Activated CD4-positive, alpha-beta T cell treated with anti-CD3 and anti-CD28 coated beads, Interleukin-2, amount 50 U/mL, for 48 hours (primary cell): ENCODE measurements at places on chromosomes 16 and 17.

- no peak for DNase-seq
These were observed 11.0 kb downstream of the EFTUD2 start for GRCh38 chr17:44887971-44888954.

DNA sequence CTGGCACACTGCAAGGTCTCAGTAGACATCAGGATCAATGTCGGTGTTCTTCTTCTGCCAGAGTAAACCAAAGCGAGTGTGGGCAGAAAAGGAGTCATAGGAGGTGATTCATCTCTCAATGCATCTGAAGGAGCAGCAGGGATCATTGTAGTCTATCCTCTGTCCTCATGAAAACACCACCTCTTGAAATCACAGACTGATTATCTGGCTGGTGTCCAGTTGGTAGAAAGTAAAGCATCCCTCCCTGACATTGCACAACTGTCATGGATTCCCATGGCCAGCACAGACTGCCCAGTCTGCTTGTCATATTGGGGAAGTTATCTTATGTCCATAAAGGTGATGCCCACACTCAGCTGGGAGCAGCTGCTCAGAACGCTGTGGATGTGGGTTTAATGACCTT is 74.1 kb downstream of the ABCC12 start:
- no peak for DNase-seq

DNA sequence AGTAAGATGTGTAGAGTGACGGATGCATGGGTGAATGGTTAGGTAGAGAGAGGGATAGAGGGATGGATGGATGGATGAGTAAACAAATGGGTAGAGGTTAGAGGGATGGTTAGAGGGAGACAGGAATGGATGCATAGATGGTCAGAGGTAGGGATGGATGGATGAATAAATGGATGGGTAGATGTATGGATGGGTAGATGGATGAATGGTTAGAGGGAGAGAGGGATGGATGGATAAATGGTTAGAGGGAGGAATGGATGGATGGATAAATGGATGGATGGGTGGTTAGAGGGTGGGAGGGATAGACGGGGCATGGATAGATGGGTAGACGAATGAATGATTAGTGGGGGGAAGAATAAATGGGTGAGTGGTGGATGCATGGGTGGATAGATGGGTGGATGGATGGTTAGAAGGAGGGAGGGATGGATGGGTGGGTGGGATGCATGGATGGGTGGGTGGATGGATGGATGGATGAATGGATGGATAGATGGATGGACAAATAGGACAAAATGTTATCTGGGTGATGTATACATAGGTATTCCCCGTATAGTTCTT is 29.2 kb upstream of the SNN start:
- no peak for DNase-seq

DNA sequence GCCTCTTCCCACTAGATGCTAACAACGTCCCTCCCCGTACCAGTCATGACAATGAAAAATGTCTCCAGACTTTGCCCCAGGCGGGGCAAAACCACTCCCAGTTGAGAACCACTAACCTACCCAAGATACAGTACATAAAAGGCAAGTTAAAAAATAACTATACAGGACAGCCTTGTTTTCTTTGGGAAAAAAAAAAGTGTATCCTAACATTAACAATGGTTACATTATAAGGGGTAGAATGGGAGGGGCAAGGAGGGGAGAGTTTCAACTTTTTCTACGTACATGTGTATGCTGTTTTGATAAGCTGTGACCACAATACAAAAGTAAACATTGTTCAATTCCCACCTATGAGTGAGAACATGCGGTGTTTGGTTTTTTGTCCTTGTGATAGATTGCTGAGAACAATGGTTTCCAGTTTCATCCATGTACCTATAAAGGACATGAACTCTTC is 94.9 kb downstream of the TOX3 start:
- no peak for DNase-seq

GRCh38 chr16:4767872-4768548 is 1.0 kb upstream of the ZNF500 start:
- peak; percentile 42 for DNase-seq

DNA sequence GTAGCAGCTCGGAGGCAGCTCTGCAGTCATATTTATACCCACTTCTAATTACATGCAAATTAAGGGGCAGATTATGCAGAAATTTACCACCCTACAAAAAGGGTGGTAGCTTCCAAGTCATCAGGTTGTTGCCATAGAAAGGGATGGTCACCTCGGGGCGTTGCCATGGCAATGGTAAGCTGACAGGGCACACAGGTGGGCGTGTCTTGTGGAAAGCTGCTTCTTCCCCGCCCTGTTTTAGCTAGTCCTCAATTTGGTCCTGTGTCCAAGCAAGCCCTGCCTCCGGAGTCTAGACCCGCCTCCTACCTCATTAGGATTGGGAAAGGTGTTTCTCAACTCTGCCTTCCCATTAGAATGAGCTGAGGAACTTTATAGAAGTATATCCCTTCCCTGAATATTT is 98.7 kb downstream of the HS3ST2 start:
- no peak for DNase-seq

GRCh38 chr16:30131869-30132475 is 9.0 kb upstream of the MAPK3 start:
- DNase-seq, result no peak

DNA sequence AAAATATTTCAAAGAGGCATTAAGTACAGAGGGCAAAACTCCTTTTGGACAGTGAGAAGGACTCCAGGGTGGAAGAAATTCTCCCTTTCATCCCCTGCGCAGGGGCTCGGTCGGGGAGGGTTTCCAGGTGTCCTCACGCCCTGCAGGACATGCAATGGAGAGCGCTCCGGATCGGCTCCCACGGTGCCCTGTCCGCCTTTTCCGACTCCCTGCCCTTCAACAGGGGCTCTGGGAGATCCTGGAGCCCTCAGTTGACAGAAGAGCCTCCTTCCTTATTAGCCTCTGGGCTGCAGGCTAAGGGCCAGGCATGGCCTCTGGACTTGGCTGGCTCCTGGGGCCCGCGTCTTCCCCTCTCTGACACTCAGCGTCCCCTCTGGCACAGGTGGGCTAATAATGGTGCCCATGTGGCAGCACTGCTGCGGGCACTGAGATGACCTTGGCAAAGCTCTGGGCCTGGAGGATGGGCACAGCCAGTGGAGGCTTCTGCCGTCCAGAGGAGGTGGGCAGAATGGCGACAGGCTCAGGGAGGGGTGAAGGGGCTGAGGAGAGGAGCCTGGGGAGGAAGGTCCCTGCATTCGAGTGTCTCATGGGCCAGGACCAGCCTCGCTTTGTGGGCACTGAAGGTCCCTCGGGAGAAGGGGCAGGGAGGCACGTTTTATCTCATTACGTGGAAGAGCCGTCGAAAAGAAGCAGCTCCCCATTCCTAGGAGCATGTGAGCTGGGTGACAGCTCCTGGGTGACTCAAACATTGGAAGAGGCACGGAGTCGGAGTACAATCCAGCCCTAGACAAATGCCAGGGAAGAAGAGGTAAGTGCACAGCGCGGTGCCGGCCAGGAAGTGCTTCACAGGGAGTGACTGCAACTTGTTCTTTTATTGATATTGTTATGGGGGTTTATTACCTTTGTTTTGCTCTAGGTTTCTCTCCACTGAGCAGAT is 161.7 kb downstream of the IRF8 start:
- no peak for DNase-seq

DNA sequence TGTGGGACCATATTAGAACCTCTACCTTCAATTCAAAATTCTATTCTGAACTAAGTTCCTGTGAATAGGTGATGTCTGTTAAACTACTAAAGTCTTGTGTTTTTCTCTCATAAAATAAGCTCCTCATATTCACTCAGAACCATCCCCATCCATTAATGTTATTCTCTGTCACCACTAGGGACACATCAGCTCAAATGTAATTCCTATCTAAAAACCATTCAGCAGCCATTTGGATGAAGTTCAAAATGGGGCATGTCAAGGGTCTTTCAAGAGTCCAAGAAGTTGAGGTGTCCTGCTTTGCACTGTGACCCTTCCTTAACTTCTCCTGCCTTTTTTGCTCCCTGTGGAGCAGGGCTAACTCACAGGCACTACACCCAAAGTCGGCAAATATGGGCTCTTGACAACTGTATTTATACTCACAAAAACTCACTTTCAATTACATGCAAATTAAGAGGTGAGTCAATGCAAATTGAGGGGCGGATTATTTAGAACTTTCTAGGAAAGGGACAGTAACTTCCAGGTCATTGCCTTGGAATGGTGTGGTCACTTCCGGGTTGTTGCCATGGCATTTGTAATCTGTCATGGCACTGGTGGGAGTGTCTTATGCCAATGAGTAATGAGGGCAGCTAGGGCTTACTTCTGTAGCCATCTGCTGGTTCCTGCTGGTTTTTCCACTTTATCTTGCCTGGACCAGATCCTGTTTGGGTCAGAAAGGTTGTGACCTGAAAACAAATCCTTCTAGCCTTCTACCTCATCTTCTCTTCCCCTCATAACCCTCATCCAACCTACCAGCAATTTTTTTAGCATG is 128.2 kb upstream of the COX10 start:
- DNase-seq, result no peak

- no peak for DNase-seq
These were observed 41.2 kb downstream of the PRKCA start for GRCh38 chr17:66343531-66344078.

DNA sequence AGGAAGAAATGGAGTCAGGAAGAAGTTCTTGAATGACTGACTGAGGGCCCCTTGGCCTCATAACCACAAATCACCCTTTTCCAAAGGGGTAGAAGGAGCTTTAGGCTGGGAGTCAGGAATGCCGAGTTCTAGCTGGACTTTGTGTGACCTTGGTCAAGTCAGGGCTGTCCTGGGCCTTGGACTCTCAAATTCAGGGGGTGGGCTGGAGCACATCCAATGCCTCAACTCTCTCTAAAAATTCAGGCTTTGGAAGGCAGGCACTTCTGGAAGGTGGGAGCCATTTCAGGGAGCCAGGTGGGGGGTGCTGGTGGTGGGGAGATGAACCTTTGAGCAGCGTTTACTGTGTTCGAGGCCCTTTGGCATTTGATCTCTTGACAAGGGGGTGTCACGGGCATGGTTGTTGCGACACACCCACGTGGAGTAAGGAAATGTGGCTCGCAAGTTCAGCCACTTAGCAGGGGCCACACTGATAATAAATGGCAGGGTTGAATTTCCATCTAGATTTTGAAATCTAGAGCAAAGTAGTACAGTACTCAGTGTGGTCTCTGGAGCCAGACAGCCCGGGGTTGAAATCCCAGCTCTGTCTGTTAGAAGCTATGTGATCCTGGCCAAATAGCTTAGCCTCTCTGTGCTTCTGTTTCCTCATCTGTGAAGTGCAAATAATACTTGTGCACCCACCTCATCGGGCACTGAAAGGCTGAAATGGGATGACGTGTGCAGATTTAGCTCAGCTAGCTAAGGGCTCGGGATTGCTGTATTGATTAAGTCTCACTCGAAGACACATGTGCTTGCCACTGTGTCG is 47.1 kb upstream of the CIBAR2 start:
- no peak for DNase-seq

DNA sequence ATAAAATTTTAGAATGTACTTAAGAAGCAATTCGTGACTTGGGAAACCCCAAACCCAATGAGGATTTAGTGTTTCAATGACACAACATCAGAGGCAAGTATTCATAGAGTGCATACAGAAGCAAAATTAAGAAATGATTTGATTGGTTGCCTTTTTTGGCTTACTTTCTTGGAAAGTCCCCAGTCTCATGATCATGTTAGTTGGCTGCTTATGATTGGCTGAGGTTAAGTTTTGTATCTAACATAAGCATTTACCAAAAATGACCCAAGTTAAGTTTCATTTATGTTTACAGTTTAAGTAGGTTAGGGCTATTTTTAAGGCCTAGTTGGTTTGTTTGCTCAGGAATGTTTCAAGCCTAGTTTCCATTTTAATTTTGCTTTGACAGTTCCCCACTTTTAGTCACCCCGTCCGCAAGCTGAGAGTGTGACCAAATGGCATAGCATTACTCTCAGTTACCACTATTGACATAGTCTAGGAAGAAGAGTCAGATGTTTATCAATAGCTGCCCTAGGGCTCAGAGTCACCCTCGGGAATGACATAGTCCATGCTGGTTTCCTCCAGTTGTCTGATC is 36.2 kb downstream of the DGKE start:
- peak; percentile 18 for DNase-seq

DNA sequence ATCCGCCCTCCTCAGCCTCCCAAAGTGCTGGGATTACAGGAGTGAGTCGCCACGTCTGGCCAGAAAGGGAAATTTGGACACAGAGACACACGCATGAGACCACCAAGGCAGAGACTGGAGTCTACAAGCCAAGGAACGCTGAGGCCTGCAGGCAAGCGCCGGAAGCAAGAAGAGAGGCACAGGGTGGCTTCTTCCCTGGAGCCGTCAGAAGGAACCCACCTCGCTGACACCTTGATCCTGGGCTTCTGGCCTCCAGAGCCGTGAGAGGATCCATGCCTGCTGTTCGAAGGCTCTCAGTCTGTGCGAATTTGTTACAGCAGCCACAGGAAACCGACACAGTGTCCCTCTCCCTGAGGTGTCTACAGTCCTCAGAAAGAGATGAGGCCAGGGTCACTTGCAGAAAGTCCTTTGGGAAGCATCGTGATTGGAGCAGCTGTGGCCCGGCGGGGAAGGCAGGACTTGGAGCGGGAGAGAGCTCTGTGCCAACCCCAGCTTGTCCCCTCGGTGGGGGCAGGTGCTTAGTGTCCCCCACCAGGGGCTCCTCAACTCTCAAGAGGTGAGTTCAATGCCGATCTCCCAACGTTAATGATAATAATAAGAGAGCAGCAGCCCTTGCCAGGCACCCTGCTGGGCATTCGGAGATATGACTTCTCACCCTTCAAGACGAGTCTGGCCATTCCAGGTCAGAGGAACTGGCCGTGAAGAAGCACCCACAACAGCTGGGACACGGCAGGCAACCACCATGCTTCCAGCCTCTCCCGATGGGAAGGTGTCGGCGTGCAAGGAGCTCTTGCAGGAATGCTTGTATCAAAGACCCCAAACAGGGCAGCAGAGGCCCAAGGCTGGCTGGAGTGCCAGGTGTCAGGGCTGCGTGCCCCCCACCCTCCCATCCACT is 68.4 kb upstream of the TNRC6C start:
- no peak for DNase-seq

GRCh38 chr17:57269598-57270255 is 13.4 kb downstream of the MSI2 start:
- DNase-seq, result no peak

- no peak for DNase-seq
These were observed 28.4 kb upstream of the SLC25A19 start for GRCh38 chr17:75317671-75318070.

- DNase-seq, result no peak
These were observed 645 bp upstream of the ELMO3 start for GRCh38 chr16:67198238-67198734.

- DNase-seq, result no peak
These were observed 47.4 kb downstream of the PLCG2 start for GRCh38 chr16:81826523-81826922.

- DNase-seq, result no peak
These were observed 100.0 kb upstream of the ZFHX3 start for GRCh38 chr16:73147958-73148357.

GRCh38 chr17:66524877-66525276 is 222.5 kb downstream of the PRKCA start:
- DNase-seq, result no peak

DNA sequence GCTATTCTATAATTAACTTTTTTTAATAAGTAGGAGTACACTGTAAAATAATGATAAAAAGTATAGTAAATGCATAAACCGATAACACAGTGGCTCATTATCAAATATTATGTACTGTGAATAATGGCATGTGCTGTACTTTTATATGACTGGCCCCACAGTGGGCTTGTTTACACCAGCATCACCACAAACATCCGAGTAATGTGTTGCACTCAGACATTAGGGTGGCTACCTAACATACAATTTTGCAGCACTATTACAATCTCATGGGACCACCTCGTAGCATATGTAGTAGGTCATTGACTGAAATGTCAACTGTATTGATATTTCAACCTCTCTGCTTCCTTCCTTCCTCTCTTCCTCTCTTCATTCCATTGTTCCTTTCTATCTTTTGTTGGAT is 51.7 kb downstream of the TBX4 start:
- DNase-seq, result no peak

- no peak for DNase-seq
These were observed 34.1 kb downstream of the MAP2K6 start for GRCh38 chr17:69448431-69449102.
